ENCODE measurements at places on chromosomes 5 and 9. TPM values are rescaled to one million over a fixed set of nuclear protein-coding genes. Genes with fewer than 3 reads are reported as not detected.
A peak's percentile ranks its signal among the peaks of the same experiment; 100 is the strongest.

- no peaks in the 10 kb centered on the region for H3K27me3 ChIP-seq
- H3K4me3 ChIP-seq: peak overlapping the region; percentile 66
- DNase-seq: no peak
- peak overlapping the region; percentile 88 for H3K27ac ChIP-seq
These were observed 16.4 kb downstream of the ITK start for GRCh38 chr5:157197086-157197485.

CATSPER3 gene
- 0.64 TPM for total RNA-seq

- H3K4me1 ChIP-seq: peaks cover 15% of the 10 kb centered on the region
- DNase-seq: no peak
- peaks cover 61% of the 10 kb centered on the region for H3K27me3 ChIP-seq
- H3K27ac ChIP-seq: no peak overlapping the region
- H3K4me3 ChIP-seq: peak overlapping the region; percentile 85
- H3K36me3 ChIP-seq: peaks cover 1% of the 10 kb centered on the region
These were observed 887 bp upstream of the PDE8B start for GRCh38 chr5:77209495-77210090.

DNA sequence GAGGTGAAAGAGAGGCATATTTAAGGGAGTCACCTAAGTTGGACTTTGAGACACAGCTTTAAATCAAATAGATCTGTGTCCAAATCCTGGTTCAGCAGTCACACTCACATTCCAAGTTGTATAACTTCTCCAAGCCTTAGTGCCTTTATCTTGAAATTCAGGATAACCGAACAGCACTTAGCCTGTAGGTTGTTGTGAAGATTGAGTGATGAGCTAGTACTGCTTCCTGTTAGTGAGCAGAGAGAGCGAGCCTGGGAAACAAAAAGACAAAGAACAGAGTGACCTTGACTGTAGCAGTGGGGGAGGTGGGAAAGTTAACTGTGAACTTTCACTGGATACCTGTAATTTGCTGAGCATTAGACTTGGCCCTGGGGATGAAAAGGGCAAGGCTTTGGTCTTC, 22.4 kb downstream of the MAML1 start:
- peak overlapping the region; percentile 53 for H3K27ac ChIP-seq
- peaks cover 38% of the 10 kb centered on the region for H3K4me1 ChIP-seq
- DNase-seq: no peak

GRCh38 chr9:22107202-22108045, 98.3 kb upstream of the CDKN2B start:
- H3K27ac ChIP-seq: no peak overlapping the region
- no peak for DNase-seq
- no peak overlapping the region for H3K4me3 ChIP-seq
- peaks cover 26% of the 10 kb centered on the region for H3K4me1 ChIP-seq
- H3K27me3 ChIP-seq: peaks cover 48% of the 10 kb centered on the region

SPATA31D4 gene
- not detected for total RNA-seq

GRCh38 chr9:16705111-16705604, 165.3 kb downstream of the BNC2 start:
- H3K4me3 ChIP-seq: no peak overlapping the region
- H3K36me3 ChIP-seq: no peaks in the 10 kb centered on the region
- H3K27me3 ChIP-seq: no peaks in the 10 kb centered on the region
- no peak for DNase-seq

NRARP gene
- 12.9 TPM for total RNA-seq

LHX3 gene
- not detected for total RNA-seq

DNA sequence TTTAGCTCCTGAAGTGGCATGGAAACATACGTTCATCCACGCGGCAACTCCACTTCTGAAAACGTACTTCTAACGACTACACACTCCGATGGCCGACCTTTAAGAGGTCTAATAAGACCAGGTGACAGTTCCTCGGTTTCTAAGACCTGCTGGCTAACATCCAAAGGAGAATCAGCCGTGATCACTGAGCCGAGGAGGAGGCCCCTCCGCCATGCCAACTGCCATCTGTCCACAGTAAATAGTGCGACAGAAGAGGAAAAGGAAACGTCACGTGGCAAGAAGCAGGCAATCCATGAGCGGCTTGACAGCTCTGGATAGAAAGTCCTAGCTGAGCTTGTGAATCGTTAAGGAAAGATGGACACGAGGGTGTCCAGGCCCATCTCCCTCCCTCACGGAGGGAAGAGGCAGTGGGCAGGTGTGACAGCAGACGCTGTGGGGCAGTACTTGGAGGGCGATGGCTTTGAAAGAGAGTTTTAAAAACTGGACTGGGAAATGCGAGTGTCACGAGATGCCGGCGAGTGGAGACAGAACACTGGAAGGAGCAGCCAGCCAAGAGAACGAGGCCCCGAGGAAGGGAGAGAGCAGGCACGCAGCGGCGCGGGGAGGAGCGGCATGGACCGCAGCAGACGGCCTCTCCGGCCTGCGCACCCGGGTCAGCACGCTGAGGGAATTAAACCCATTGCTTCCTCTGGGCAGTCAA, 66.7 kb upstream of the TBC1D9B start:
- H3K4me3 ChIP-seq: no peak overlapping the region
- no peaks in the 10 kb centered on the region for H3K36me3 ChIP-seq
- peak; percentile 48 for DNase-seq
- H3K27ac ChIP-seq: no peak overlapping the region

- H3K36me3 ChIP-seq: no peaks in the 10 kb centered on the region
- no peak overlapping the region for H3K4me3 ChIP-seq
These were observed 142.8 kb downstream of the MAST4 start for GRCh38 chr5:66739021-66739420.

NIM1K gene
- total RNA-seq: 0.97 TPM

TNC gene
- total RNA-seq: 0.98 TPM

TNFSF15 gene
- total RNA-seq: 1.5 TPM

SLC25A2 gene
- total RNA-seq: 0.23 TPM

DNA sequence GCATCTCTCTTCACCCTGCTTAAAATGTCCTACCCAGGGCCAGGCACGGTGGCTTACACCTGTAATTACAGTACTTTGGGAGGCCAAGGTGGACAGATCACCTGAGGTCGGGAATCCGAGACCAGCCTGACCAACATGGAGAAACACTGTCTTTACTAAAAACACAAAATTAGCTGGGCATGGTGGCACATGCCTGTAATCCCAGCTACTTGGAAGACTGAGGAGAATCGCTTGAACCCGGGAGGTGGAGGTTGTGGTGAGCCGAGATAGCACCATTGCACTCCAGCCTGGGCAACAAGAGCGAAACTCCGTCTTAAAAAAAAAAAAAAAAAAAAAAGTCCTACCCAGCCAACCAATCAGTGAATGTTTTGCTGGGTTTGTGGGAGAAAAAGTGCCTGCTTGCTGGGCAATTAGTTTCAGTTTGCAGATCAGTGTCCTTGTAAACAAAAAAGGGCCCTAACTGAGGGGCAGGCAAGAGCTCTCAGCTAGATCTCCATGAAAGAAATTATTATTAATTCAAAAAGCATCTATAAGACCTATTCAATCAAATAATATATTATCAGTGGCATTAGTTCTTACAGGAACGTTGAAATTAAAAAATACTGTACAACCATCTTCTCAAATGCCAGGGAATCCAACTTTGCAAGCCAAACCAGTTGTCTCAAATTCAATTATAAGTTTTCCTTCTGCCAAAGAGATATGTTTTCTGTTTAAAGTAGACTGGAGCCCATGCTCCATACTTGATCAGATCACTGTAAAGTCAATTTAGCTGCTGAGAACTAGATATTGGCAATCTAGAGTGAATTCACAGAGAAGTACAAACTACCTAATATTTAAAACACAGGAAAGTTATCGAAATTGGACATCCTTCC, 3.9 kb downstream of the MEGF9 start:
- H3K4me1 ChIP-seq: peaks cover 34% of the 10 kb centered on the region
- no peaks in the 10 kb centered on the region for H3K36me3 ChIP-seq
- DNase-seq: peak; percentile 81

LCN15 gene
- not detected for total RNA-seq

PGGT1B gene
- total RNA-seq: 37.9 TPM

GRCh38 chr9:115350548-115350947, 232.6 kb upstream of the TNC start:
- H3K4me3 ChIP-seq: no peak overlapping the region
- DNase-seq: no peak
- no peaks in the 10 kb centered on the region for H3K27me3 ChIP-seq
- no peaks in the 10 kb centered on the region for H3K4me1 ChIP-seq
- no peaks in the 10 kb centered on the region for H3K36me3 ChIP-seq

GRCh38 chr9:134826336-134827285, 54.0 kb upstream of the FCN2 start:
- H3K36me3 ChIP-seq: no peaks in the 10 kb centered on the region
- H3K27ac ChIP-seq: peak overlapping the region; percentile 14
- DNase-seq: no peak
- H3K27me3 ChIP-seq: no peaks in the 10 kb centered on the region

DNA sequence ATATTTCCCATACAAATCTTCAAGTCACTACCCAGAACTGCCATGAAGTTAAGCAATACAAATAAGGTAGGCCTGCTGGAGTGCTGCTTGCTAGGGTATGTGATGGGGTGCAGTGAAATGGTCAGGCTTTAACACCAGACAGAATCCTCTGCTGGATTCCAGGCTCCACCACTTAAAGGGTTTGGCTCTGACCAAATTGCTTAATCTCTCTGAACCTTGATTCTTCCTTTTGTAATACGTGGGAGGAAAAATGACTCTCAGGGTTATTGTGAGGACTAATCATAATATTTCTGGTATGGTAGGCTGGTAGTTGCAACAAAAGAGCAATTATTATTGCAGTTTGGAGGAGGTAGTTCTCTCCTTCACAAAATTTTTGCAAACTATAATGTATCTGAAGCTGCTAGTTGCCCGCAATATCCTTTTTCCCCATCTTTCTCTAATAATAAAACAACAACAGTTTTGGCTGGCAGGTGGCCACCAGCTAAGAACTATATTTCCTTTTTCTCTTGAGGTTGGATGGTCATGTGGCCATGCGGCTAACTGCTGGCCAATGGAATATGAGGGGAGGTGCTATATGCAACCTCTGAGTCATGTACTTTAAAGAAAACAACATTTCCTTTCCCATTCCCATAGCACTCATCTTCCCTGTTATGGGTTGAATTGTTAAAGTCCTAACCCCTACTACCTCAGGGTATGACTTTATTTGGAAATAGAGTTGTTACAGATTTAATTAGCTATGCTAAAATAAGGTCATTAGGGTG, 44.1 kb downstream of the CCL28 start:
- no peaks in the 10 kb centered on the region for H3K27me3 ChIP-seq
- H3K27ac ChIP-seq: no peak overlapping the region
- no peak overlapping the region for H3K4me3 ChIP-seq

GRCh38 chr5:154363411-154363810, 82.4 kb upstream of the SAP30L start:
- H3K4me1 ChIP-seq: peaks cover 5% of the 10 kb centered on the region
- H3K27me3 ChIP-seq: no peaks in the 10 kb centered on the region
- H3K4me3 ChIP-seq: no peak overlapping the region
- H3K27ac ChIP-seq: no peak overlapping the region
- H3K36me3 ChIP-seq: peaks cover 5% of the 10 kb centered on the region

DNA sequence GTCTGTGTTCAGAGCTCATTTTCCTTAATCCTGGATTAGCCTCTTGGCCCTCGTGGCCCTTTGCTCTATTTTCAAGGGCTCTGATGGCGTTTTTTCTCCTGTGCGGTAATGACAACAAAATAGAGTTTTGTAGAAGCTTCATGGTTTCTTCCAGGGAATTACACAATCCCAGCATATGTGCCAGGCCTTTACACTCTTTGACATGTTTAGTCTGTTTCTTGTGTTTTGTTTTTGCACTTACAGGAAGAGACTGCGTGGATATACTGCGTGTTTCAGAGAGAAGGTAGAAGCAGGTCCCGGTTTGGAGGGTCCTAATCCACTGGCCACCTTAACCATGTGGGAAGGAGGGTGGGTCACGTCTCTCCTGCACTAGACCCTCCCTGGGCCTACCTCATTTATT, 400.2 kb upstream of the IRX4 start:
- no peaks in the 10 kb centered on the region for H3K27me3 ChIP-seq
- DNase-seq: no peak
- peaks cover 2% of the 10 kb centered on the region for H3K36me3 ChIP-seq
- no peaks in the 10 kb centered on the region for H3K4me1 ChIP-seq
- no peak overlapping the region for H3K4me3 ChIP-seq

SLC1A1 gene
- total RNA-seq: not detected

DNA sequence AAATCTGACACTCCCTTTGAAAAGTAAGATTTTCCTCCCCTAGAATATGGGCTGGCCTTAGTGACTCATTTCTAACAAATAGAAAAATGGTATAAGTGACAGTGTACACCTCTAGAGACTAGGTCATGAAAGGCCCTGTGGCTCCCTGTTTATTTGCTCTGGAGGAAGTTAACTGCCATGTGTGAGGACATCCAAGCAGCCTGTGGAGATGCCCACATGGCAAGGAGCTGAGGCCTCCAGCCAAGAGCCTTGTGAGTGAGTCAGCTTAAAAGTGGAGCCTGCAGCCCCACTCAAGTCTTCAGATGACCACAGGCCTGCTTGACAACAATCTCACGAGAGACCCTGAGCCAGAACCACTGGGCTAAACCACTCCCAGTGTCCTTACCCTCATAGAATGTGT, 128.1 kb upstream of the LHFPL2 start:
- no peaks in the 10 kb centered on the region for H3K27me3 ChIP-seq
- no peak overlapping the region for H3K4me3 ChIP-seq
- H3K27ac ChIP-seq: no peak overlapping the region
- DNase-seq: no peak

PLCXD3 gene
- not detected for total RNA-seq

- no peak for DNase-seq
- H3K27me3 ChIP-seq: peaks cover 9% of the 10 kb centered on the region
These were observed 146.6 kb upstream of the TUT7 start for GRCh38 chr9:86500667-86501435.

ENDOG gene
- total RNA-seq: 23.3 TPM

- peaks cover 7% of the 10 kb centered on the region for H3K4me1 ChIP-seq
- no peak overlapping the region for H3K27ac ChIP-seq
- no peak overlapping the region for H3K4me3 ChIP-seq
- H3K36me3 ChIP-seq: no peaks in the 10 kb centered on the region
These were observed 30.5 kb downstream of the TMOD1 start for GRCh38 chr9:97531888-97532376.

CARD9 gene
- 9.2 TPM for total RNA-seq

LTC4S gene
- total RNA-seq: 0.88 TPM

Measured in activated CD4-positive, alpha-beta T cell treated with anti-CD3 and anti-CD28 coated beads, Interleukin-2, amount 10 ng/mL, durations not matched to agents 24 days and 14 days (primary cell).